ENCODE measurements at places on chromosomes 6 and 20.

DNA sequence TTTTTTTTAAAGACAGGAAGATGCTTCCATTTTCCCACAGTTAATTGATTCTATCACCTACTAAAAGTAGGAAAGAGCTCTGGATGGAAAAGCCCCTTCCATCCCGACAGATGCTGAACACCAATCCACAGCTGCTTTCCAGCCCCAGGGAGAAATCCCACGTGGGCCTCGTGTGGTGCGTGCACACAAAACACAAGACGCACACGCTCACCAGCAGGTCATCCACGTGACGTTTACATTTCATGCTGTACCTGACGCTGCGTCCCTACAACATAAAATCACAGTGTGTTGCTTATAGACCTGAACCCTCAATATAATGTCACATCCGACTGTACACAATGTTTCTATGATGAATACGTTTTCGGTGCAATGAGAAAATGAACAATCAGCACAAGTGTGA lies 50.2 kb upstream of the DACT2 start:
- no peak for DNase-seq

- no peak for DNase-seq
These were observed 152.6 kb upstream of the EXOC2 start for GRCh38 chr6:845566-845965.

DNA sequence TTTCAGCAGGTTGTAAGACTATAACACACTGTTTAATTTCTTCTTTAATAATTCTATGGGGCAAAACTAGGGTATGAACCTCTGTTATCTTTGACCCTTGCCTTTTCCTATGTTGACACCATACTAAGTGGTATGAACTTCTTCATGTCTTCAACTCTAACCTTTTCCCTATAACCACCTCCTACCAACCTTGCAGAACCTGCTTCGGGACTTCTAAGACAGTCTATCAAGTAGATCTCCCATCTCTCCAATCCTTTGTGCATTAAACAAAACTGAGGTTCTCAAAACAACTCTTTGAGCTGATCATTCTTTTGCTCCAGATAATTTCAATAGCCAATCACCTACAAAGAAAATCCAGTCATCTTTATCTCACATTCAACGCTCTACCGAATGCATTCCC lies 23.4 kb downstream of the SNAP91 start:
- DNase-seq = no peak

GRCh38 chr6:22613051-22613450 lies 43.7 kb downstream of the HDGFL1 start:
- DNase-seq = no peak

GRCh38 chr6:169362501-169363121 lies 109.0 kb upstream of the THBS2 start:
- no peak for DNase-seq

GRCh38 chr6:1770435-1770843 lies 160.7 kb downstream of the FOXC1 start:
- no peak for DNase-seq

- peak; percentile 24 for DNase-seq
These were observed at the start of gene LPIN3 for GRCh38 chr20:41340327-41341055. LPIN3 (plus strand) TSS chr20:41340821; CDS start chr20:41345804, 4,983 bp downstream.

DNA sequence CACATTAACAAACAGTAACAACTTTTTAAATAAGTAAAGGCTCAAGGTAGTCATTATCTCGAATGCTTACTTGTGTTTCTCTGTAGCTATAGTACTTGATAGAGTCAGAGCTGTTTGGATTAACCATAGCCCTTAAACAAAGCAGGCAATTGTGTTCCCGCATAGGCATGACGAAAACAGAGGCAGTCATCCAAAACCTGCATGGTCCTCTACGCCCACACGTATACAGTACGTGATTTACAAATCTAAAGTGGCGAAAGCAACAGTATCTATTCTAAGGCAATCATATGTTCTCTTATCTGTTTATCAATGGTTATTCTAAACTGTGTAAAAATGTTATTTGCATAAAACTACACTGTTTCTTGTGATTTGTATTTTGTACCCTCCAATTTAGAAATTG lies 31.8 kb downstream of the HFE start:
- no peak for DNase-seq

DNA sequence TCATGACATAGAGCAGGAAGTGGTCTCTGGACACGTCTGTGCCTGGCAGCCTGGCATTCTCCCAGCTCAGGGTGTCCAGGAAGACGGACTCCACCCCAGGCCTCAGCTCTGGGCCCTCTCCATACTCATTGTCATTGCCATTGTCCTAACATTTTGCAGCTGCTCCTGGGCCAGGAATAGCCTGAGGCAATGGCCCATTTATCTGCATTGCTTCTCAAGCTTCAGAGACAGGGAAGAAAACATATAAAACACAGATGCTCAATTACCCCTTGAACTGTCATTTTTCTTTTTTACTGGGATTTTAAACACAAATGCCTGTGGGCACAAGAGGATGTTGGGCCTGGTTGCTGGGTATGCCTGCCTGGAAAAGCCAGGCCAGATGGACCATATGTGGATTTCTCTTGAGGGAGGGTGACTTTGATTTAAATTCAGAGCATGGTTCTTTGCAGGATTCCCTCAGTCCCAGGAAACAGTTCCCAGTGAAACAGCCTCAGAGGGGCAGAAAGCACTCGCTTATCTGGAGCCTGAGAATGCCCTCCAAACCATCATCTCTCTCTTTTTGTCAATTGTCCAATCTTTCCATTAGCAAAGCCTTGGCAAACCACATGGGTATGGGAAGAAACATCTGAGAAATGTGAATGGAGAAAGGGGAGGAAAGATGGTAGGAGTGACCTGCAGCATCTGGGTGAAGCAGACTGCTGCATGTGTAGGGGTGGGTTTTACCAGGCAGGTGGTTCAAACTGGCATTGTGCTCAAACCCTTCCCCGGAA lies 17.9 kb downstream of the LAMP5 start:
- DNase-seq = no peak

GRCh38 chr6:81575442-81575841 lies 177.0 kb downstream of the TENT5A start:
- no peak for DNase-seq

DNA sequence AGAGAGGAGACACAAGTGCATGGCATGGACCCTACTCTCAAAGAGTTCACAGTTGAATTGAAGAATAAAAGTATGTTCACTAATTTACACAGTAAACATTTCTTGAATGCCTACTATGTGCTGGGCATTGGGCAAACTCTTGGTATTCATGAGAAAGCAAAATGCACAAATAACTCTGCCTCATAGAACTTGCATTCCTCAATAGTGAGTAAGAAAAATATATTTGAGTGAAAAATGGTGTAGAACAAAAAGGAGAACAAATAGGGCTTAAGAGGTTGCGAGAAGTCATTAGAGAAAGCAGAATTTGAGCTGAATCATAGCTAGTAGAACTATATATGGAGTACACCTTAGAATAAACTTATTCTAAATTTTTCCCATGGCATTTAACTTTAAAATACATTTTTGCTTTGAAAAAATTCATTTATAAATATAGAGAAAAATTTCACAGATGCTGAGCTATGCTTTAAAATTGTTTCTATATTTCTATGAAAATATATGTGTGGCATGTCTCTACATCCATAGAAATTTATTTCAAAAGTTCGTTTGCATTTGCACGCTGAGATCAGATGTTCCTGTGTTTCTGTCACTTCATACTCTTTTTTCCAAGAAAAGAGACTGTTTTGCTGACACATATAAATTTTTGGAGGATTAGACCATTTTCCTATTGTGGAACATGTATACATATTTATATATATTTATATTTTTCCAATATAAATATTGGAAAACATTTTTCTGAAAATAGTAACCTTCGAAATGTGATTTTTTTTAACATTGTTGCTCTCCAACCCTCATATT lies 236.1 kb downstream of the KCNQ5 start:
- no peak for DNase-seq

- peak; percentile 19 for DNase-seq
These were observed 41.8 kb upstream of the FOXO3 start for GRCh38 chr6:108518714-108519576.

DNA sequence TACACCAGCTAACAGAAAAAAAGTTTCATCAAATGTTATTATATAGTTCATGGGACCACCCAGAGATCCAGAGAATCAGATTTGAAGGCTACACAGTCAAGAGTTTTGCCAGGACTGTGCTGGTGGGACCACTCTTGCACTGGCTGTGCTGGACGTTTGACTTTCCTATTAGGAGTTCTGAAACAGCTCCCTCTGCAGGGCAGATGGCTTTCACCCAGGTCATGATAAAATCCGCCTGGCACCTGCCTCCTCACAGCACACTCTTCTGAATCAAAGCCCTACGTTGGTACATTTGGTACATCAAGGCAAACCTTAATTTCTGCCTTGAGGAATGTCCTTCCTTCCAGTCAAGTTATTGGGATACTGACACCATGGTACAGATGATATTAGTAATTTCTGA lies 302.1 kb downstream of the ZNF217 start:
- DNase-seq = no peak

DNA sequence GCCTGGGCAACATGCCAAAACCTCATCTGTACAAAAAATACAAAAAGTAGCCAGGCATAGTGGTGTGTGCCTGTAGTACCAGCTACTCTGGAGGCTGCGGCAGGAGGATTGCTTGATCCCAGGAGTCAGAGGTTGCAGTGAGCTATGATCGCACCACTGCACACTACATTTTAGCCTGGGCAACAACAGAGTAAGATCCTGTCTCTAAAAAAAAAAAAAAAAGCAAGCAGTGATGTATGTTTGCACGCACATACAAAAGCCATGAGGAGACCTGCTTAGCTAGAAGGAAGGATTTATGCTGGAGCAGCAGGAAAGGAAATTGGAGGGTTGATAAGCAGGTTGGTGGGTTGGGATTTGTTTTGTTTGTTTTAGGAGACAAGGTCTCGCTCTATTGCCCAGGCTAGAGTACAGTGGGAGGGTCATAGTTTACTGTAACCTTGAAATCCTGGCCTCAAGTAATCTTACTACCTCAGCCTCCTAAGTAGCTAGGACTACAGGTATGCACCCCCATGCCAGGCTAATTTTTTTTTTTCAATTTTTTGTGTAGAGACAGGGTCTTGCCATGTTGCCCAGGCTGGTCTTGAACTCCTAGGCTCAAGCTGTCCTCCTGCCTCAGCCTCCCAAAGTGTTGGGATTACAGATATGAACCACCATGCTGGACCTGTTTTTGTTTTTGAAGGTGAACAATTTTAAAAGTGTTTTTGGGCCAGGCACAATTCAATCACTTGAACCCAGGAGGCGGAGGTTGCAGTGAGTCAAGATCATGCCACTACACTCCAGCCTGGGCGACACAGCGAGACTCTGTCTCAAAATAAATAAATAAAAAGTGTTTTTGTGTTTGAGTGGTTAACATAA lies 4.0 kb downstream of the ZSWIM3 start:
- DNase-seq = no peak

Data from bone marrow (tissue), 2 donors.